ENCODE measurements at places on chromosomes 5 and 9. TPM values are rescaled to one million over a fixed set of nuclear protein-coding genes. Genes with fewer than 3 reads are reported as not detected.

GRCh38 chr9:22457448-22457847 lies 10.8 kb downstream of the DMRTA1 start:
- no peak for DNase-seq

- no peak for DNase-seq
These were observed 100.2 kb downstream of the MPDZ start for GRCh38 chr9:13179257-13179656.

DNA sequence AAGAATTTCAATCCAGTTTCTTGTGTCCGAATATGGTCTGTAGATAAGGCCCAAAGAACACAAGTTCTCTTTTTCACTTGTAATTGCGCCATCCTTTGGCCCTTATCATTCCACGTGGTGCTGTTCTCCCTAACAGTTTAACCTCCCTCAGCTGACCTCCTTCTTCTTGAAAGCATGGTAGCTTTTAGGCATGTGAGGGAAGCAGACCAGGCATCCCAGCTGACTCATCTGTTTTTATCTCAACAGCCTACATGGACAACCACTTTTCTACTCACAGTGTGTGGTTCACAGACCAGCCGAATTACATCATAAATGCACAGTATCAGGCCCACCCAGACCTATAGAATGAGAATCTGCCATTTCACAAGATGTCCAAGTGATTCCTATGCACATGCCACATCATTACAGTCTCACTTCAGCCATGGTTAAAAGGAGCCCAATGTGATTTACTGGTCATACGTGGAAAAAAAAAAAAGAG lies 26.9 kb upstream of the PLIN2 start:
- DNase-seq: no peak

GRCh38 chr5:33049842-33050241 lies 338.7 kb downstream of the NPR3 start:
- DNase-seq: no peak

DNA sequence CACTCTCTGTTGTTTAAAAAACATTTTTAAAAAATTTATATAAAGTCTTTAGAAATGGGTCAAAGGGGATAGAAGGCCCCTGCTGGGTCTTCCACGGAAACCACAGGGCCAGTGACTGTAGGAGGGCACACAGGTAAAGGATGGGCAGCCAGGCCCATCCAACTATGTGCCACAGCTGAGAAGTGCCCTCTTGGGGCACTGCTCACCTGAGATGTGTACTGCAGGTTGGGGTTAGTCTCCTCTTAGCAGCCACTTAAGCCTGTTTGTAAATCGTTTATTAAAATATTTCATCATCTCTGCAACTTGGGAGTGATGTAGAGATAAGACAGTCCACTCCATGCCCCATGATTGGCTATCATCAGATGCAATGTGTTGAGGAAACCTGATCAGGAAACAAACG lies 222.4 kb downstream of the DIRAS2 start:
- no peak for DNase-seq

DNA sequence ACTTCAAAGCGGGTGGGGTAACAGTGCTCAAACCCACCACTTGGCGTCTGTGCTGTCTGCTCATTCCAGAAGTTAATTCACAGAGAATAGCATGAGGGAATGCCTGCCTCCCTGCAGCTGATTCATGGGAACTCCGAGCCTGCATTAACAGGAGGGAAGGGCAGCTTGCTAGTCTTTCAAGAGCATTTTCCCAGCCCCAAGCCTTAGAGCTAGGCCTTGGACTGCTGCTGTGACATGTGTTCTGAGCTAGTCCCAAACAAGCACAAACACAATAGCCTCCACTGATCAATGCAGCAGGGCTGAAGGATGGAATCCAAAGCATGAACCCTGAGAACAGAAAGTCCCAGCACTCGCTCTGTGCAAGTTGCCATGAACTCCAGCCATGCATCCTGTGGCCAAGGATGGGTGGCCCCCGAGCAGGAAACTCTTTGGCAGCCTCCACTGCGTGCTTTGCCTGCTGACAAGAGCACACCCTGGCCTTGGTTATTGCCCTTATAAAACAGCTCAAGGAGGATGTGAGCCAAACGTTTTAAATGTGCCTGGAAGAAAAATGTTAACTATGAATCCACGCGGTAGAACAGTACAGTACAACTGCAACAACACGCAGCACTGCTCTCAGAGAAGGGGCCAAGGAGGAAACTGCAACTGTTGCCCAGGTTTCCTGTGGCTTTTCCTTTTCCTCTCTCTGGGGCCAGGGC lies 653.1 kb upstream of the KLF4 start:
- peak; percentile 44 for DNase-seq

- peak; percentile 60 for DNase-seq
These were observed 456.6 kb downstream of the RAB3C start for GRCh38 chr5:59039296-59040023.

DNA sequence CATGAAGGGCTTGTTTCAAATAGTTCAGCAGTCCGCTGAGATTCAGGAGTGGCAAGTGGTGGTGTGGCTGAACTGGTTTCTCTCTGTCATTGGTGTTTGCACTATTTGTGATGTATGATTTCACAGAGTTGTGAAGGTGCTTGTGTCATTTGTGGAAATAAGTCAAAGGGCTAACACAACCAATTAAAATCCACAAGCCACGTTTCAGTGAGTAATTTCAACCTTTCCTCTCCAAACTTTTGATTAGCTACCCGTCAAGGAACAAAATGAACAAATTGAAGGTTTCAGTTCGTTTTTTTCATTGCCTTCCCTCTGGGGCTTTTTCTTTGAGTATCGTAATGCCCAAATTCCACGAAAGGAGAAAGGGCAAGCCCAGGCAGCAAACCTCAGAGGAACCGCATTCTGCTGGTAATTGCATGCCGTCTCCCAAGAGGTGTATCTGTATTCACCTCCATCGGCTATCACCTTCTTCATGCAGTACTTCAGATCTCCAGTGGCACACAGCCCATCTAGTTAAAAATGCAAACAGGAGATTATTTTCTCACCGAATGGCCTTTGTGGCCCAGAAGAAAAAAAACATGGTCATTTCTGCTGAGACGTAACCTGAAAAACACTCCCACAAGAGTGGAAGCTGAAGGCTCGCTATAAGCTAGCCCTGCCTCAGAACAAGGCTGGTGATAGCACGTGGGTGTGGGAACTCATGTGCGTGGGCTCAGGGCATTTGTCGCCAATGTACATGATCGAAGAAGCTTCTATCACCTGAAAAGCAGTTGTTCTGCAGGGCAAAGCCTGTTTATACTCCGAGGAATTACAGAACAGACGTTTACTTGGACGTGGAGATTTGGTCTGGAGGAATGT lies 197.1 kb downstream of the NR3C1 start:
- DNase-seq: no peak

DNA sequence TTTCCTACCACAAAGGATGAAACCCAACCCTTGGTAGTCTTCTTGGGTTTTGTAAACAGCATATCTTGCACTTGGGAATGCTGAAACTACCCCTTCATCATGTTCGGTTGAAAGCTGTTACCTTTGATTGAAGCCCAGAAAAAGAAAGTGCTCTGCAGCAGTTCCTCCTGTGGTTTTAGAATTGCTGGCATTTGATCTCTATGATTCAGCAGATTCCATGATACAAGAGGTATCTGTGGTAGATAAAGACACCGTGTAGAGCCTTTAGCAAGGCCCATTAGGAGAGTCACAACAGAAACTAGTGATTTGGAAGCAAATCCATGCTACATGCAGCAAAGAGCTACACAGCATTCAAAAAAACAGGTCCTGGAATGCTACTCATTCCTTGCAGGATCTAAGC lies 557.0 kb downstream of the TLE1 start:
- no peak for DNase-seq

- no peak for DNase-seq
These were observed 483.5 kb downstream of the TMEM232 start for GRCh38 chr5:110242950-110243349.

GRCh38 chr9:101758304-101758930 lies 20.0 kb upstream of the GRIN3A start:
- no peak for DNase-seq

DNA sequence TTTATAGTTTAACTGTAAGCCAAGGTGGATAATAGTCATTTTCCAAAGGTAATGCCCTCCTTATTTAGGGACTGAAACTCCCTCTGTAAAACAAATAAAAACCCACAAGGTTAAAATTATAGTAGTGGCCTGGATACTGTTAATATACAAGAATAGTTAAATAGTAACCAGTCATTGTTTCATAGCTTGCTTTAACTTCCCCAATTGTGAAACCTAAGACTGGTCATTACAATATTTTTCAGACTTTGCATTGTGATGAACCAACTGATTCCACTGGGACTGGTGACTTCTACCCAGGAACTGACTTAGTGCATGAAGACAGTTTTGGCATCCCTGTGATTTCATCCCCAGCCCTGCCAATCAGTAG lies 162.6 kb downstream of the SMC2 start:
- DNase-seq: no peak

The HTR1A gene
- total RNA-seq: 18.2 TPM

The MAP1B gene
- total RNA-seq: 593 TPM

The JAKMIP2 gene
- 67.7 TPM for total RNA-seq

The SLC36A3 gene
- not detected for total RNA-seq
